ENCODE measurements at places on chromosomes 12 and 14. TPM values are rescaled to one million over a fixed set of nuclear protein-coding genes. Genes with fewer than 3 reads are reported as not detected.

Gene SLC6A15
- 3.5 TPM for total RNA-seq

Gene SRSF5
- total RNA-seq, result 210 TPM

Gene TMEM121
- total RNA-seq, result 6.2 TPM

Gene TMEM30B
- total RNA-seq, result 0.21 TPM

Gene GLT8D2
- total RNA-seq, result not detected

Gene PTPRB
- 1.0 TPM for total RNA-seq

Gene LRRC43
- not detected for total RNA-seq

Gene TAS2R9
- not detected for total RNA-seq

Gene C12orf42
- not detected for total RNA-seq

Gene PZP
- total RNA-seq, result not detected

Gene GDF3
- total RNA-seq, result not detected

Gene GLIPR1L1
- not detected for total RNA-seq

Gene RHOJ
- total RNA-seq, result not detected

Gene GPR84
- not detected for total RNA-seq

Gene NINJ2
- total RNA-seq, result 0.66 TPM

Gene ITGB7
- total RNA-seq, result 0.31 TPM

Gene TAS2R50
- total RNA-seq, result not detected

Gene ARPC3
- total RNA-seq, result 470 TPM

Gene RASAL1
- 0.32 TPM for total RNA-seq

Gene KRT79
- 0.08 TPM for total RNA-seq

Gene OVCH1
- total RNA-seq, result not detected

Gene CRY1
- 23.1 TPM for total RNA-seq

Gene CLECL1
- not detected for total RNA-seq

Gene C12orf54
- total RNA-seq, result not detected

Gene LRRIQ1
- total RNA-seq, result 1.3 TPM

Gene BCL11B
- 0.18 TPM for total RNA-seq

Gene PRIMA1
- 0.38 TPM for total RNA-seq

Gene KRT72
- total RNA-seq, result not detected

Gene FSCB
- not detected for total RNA-seq

Gene GLRX5
- 55.3 TPM for total RNA-seq

Gene RNASE3
- total RNA-seq, result not detected

Gene STON2
- 0.66 TPM for total RNA-seq

All from A549 treated with DMSO at 1 μM for 4 hours (cell line).